ENCODE measurements at places on chromosomes 7 and 10. TPM values are rescaled to one million over a fixed set of nuclear protein-coding genes. Genes with fewer than 3 reads are reported as not detected.

GRCh38 chr7:94657771-94658693 lies 2.1 kb upstream of the SGCE start:
- peak; percentile 95 for DNase-seq

DNA sequence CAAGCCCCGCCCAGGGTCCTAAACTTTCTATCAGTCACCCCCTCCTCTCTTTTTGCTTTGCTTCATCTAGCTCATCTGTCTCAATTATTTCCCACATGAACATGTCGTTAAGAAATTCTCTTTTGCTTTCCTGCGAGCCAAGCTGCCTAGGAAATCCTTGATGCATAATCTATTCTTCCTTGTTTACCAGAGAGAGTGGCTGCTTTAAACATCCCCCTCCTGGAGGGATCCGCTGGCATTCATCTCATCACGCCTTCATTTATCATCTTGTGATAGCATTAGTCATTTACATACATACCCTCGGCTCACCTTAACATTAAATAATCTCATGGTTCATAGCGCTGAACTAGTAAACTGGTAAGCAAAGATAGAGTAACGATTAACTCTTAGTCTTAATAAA lies 96.7 kb downstream of the ANK3 start:
- no peak for DNase-seq

Gene OR6B1
- not detected for total RNA-seq

Gene EGFR
- not detected for total RNA-seq

GRCh38 chr7:71286336-71286735 lies 154.4 kb downstream of the GALNT17 start:
- DNase-seq, result no peak

GRCh38 chr7:134062460-134062859 lies 64.7 kb upstream of the LRGUK start:
- no peak for DNase-seq

Gene DNAJC12
- total RNA-seq, result not detected

- DNase-seq, result no peak
Measured at GRCh38 chr7:97845622-97846203, 26.5 kb downstream of the ASNS start.

- no peak for DNase-seq
Measured at GRCh38 chr7:137888241-137888640, 41.5 kb upstream of the DGKI start.

DNA sequence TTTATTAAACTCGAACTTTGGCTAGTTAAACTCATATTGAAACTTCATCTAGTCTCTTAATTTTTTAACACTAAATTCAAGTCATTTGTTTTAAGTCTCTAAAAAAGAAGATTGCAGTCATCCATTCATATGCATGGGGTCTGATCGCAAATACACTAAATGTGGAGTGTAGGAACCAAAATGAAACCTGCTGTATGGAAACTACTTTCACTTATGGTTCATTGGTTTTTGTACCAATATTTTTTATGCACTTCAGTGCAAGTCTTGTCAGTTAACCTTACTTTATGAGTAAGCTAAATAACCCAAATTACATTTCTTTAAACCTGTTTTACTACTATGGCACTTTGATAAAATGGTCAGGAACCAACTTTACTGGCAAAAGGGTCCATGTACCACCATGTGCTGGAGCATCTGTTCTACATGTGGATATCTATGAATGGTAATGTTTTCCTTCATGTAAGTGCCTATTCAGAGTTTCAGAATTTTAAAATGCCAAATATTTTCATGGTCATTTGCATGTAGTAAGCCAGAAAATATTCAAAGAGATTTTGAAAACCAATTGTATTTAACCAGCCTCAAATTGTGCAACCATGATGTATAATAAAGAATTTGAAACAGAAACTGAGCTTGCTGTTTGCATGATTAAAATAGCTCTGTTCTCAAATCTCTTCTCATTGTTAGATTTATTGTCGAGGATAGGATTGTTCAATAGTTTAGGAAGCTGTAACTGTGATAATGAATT lies 7.6 kb upstream of the SUPV3L1 start:
- no peak for DNase-seq

Gene ATP6V0E2
- 84.0 TPM for total RNA-seq

Gene SPAG6
- not detected for total RNA-seq

- DNase-seq, result no peak
Measured at GRCh38 chr10:11334436-11334835, 277.0 kb downstream of the USP6NL start.

GRCh38 chr10:70565556-70566514 lies 36.7 kb downstream of the PRF1 start:
- no peak for DNase-seq

Gene H2BK1
- total RNA-seq, result 1.8 TPM

DNA sequence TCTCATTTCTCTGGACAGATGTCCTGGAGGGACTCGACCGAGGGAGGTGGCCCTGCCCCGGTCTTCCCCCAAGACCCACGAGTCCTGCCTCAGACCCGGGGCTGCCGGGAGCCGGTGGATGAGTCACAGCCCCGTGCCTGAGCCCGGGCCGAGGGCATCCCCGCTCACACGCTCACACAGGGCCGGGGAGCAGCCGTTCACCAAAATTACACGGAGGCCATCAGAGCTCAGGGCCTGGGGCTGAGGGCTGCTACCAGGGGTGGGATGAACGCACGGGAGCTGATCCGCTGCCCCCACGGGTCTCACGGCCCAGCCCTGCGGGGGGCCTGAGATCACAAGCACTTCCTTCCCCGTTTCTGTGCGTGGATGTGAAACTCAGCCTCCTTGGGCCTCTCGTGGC lies 17.5 kb downstream of the FAM20C start:
- DNase-seq, result no peak

Gene SSC4D
- not detected for total RNA-seq

Gene OR2A7
- 3.7 TPM for total RNA-seq

Gene PPP1R3A
- not detected for total RNA-seq

DNA sequence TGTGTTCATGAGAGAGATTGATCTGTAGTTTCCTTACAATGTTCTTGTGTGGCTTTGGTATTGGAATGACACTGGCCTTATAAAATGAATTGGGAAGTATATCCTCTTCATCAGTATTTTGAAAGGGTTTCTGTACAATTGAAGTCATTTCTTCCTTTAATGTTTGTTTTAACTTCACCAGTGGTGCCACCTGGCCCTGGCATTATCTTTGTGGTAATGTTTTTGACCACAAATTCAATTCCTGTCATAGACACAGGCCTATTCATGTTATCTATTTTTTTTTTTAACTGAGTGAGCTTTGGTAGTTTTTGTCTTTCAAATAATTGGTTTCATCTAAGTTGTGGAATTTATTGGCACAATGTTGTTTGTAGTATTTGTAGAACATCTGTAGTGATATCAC lies 127.7 kb downstream of the CDK14 start:
- no peak for DNase-seq

Gene SFTPD
- not detected for total RNA-seq

DNA sequence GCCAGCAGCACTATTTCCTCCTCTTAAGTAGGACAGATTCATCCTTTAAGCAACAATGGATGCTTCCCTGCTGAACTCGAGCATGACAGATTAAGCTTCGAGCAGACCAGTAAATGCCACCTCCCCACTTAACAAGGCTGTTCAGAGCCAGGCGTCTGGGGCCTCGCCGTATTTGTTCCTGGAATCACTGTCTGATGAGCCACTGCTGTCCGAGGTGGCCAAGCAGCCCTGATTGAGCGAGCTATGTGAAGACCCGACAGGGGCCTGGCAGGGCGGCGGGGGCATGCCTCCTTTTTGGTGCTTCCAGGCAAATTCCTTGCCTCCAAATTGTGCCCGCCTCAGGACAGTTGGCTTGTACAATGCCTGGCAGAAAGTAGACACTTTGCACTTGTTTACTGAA lies 862.6 kb downstream of the NRG3 start:
- no peak for DNase-seq

GRCh38 chr10:100812978-100813377 lies 67.6 kb downstream of the PAX2 start:
- no peak for DNase-seq

Gene GNG11
- total RNA-seq, result not detected

- DNase-seq, result no peak
Measured at GRCh38 chr7:69699931-69700330, 101.7 kb downstream of the AUTS2 start.

- no peak for DNase-seq
Measured at GRCh38 chr7:73717025-73717807, 2.3 kb downstream of the STX1A start.

GRCh38 chr7:16773326-16773725 lies 19.8 kb downstream of the TSPAN13 start:
- no peak for DNase-seq

GRCh38 chr7:121235201-121235600 lies 93.6 kb upstream of the WNT16 start:
- DNase-seq, result no peak

Gene COL13A1
- not detected for total RNA-seq

DNA sequence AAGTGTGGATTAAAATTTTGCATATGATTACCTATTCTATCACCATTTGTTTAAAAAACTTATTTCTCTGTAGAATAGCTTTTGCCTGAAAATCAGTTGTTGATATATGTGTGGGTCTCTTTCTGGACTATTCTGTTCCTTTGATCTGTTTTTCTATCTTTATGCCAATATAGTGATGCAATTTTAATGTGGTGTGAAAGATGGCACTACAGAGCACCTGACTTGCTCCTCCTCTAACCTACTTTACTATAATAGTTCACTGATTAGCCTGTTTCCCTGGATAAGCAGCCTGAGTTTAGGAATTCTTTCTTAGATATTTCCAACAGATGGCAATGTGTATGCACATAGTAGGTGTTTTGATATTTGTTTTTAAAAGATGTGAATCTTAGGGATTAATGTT lies 294.5 kb downstream of the AUTS2 start:
- DNase-seq, result no peak

DNA sequence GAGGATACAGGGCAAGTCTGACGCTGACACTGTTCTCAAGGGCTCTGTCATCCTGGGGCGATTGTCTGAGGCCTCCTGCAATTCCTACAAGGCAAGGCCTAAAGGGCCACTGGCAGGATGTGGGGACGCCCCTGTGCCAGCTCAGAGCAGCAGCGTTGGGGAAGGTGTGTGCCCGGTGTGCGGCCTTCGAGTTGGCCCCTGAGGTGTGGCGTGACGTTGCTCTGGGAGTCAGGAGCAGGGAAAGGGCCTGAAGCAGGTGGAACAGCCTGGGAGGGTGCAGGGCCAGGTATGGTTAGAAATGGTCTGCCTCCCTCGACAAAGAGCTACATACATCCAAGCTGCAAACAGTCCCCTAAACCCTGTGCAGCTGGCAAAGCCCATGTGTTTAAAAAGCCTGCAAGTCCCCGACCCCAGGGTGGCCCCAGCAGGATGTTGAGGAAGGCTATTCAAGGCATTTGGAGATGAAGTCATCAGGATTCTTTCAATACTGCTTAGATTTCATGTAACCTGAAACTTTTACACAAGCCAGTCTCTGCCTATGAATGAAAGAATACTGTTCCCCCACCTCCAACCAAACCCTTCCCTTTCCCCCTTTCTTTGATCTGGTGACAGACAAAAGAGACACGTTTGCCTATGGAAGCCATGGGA lies 142.5 kb upstream of the TNS3 start:
- no peak for DNase-seq

DNA sequence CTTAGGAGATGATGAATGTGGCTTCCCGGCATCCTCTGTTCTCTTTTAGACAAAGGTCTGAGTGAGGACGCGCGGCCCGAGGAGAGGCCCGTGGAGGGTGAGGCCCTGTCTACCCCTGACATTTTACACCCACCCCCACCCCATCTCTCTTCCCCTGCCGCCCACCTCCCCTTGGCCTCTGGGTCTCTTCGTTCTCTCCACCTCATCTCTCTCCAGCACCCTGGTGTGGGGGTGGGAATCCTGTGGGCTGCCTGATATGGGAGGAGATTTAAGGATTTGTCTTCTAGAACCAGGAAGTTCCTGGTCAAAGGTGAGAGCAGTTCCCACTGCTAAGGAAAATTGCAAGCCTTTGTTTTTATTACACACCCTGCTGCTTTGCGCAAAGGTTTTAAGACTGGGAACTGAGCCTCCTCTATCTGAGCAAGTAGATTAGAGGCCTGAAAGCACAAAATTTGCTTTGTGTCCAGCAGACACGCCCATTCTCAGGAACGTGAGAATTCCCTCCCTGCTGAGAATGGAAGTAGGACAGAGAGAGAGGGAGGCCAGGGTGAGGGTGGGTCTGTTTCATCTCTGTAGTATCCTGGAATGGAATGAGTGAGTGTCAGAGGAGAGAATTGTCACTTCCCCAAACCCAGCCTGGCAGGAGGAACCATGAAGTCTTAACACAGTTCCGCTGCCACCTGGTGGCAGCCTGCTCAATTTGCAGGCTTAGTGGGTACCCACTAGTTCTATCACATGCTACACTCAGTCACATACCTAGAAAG lies 91.2 kb downstream of the GTF2IRD1 start:
- DNase-seq, result no peak

Gene PNLIPRP3
- not detected for total RNA-seq

Gene LLCFC1
- total RNA-seq, result not detected

Gene RAB11FIP2
- 21.6 TPM for total RNA-seq

DNA sequence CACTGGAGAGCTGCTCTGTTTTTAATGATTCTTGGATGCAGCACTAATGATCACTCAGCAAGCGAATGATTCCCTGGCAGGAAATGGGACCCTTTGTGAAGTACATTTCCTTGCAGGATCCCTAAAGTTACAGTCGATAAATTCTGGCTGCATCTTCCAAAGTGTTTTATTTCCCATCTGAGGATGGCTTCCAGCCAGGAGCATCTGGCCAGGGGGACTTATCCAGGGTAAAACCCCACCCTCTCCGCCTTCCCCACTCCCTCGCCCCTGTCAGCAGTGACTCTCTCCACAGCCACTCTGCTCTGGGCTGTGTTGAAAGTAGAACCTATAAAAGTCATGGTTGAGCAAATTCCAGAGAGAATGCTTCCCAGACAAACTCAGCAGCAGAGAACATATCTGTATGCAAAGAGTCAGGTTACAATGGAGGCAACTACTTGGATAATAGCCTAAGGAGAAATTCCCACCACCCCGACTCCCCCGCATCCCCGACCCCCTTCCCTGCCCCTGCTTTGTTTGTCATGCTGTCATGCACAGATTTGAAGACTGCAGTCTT lies 111.0 kb upstream of the ANLN start:
- DNase-seq, result no peak

- no peak for DNase-seq
Measured at GRCh38 chr7:128084896-128085608, 53.8 kb upstream of the LRRC4 start.

GRCh38 chr7:103065667-103066066 lies 8.9 kb downstream of the FBXL13 start:
- peak; percentile 46 for DNase-seq

- DNase-seq, result no peak
Measured at GRCh38 chr10:47123716-47124288, 176.2 kb upstream of the GDF10 start.

DNA sequence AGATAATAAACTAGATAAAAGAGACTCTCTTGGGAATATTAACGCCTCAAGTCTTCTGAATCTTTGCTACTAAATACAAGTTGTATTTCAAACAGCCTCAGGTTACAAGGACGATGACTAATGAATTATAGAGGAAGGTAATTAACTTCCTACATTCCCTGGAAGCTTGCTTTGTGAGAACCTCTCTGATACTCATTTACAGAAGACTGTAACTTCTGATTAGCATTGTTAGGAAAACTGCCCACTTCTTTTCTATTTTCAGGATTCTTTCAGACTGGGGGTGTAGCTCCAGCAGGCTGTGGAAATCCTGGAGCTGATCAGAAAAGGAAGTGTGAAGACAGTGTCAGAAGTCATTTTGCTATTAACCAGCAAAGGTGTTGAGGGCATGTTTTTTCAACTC lies 316.7 kb upstream of the NPSR1 start:
- no peak for DNase-seq
